Left hindlimb (tissue), 1 donor: ENCODE measurements at places on chromosomes 6 and 20.

DNA sequence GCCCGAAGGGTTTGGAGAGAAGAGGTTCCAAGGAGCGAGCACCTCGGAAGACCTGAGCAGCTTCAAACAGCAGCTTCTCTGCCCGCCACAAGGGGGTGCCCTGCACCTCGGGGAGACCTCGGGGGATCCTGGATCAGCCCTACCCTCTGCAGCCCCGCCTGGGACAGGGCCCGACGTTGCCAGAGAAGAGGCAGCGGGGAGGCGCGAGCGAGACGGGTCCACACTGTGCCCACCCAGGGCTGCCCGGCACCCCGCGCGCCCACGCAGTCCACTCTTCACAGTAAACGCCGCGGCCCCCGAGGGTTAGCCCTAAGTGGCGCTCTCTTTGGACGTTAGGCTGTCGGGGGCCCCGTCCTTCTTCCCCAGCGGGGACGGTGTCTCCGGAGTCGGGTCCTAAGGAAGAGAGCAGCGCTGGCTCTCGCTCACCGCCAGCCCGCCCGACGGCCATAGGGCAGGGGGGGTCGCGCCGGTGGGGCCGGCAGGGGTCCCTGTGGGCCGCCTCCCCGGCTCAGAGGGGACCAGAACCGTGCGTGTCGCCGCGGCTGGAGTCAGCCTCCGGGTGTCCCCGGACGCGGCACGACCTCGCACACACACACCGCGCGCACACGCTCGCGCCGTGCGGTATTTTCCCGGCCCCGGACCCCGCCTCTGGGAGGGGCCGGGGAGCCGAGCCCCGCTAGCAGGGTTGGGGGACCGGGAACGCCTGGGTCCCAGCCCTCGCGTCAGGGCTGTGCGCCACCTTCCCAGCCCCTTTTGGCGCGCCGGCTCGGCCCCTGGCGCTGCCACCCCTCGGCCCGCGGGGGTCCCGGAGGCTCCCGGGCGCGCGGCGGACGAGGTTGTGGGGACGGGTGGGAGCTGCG is 929 bp downstream of the CDH22 start:
- no peak for DNase-seq

- no peak for DNase-seq
Observed at GRCh38 chr6:170448317-170448716, 104.8 kb downstream of the PSMB1 start.

DNA sequence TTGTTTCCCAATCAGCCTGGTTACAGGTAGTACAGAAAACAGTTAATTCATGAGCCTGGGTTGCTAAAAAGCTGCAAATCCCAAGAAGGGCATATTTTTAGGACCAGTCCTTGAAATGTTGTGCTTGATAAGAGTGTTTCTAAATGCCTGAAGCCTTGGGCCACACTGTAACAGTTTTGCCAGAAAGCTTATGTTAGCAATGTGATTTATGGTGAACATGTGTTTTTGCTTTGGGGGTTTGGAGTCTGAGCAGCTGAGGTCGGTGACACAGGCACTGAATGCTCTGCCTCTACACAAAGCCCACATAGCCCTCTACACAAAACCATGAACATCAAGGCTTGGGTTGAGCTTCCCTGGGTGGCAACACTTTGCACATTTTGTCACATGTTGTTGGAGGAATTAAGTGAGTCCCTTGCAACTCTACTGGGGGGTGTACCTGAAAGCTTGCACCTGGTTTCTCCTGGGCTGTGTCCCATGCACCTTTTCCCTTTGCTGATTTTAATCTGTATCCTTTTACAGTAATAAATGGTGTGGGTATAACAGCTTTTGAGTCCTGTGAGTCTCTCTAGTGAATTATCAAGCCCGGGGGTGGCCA is 22.2 kb downstream of the AHI1 start:
- DNase-seq = peak; percentile 40

- peak; percentile 50 for DNase-seq
Observed at GRCh38 chr6:26032340-26033084, 54.7 kb upstream of the HFE start.

DNA sequence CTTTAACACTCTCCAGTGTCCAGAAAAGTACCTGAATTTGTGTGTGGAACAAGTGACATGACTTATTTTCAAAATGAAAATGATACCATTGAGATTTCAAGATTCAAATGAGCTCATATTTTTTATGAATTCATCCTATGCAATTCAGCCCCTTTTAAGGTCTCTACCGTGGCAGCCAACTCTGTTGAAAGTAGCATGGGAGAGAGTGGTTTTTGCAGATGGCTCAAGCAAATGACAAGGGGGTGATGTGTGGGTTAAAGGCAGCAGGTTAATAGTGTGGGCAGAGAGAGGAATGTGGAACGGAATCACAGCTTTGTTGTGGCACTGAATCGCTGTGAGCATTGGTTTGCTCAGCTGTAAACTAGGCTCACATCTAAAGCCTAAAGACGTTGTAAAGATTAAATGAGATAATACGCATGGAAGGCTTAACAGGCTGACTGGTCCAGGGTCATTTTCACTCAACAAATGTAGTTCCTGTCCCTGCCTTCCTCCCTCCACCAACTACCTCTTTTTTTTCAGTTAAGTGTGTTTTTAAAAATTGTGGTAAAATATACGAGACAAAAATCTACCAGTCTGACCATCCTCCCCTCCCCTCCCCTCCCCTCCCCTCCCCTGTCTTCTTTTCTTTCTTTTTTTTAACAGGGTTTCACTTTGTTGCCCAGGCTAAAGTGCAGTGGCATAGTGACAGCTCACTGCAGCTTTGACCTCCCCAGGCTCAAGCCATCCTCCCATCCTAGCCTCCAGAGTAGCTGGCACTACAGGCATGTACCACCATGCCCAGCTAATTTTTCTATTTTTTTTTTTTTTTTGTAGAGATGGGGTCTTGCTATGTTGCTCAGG is 114.7 kb upstream of the ZNF217 start:
- no peak for DNase-seq

DNA sequence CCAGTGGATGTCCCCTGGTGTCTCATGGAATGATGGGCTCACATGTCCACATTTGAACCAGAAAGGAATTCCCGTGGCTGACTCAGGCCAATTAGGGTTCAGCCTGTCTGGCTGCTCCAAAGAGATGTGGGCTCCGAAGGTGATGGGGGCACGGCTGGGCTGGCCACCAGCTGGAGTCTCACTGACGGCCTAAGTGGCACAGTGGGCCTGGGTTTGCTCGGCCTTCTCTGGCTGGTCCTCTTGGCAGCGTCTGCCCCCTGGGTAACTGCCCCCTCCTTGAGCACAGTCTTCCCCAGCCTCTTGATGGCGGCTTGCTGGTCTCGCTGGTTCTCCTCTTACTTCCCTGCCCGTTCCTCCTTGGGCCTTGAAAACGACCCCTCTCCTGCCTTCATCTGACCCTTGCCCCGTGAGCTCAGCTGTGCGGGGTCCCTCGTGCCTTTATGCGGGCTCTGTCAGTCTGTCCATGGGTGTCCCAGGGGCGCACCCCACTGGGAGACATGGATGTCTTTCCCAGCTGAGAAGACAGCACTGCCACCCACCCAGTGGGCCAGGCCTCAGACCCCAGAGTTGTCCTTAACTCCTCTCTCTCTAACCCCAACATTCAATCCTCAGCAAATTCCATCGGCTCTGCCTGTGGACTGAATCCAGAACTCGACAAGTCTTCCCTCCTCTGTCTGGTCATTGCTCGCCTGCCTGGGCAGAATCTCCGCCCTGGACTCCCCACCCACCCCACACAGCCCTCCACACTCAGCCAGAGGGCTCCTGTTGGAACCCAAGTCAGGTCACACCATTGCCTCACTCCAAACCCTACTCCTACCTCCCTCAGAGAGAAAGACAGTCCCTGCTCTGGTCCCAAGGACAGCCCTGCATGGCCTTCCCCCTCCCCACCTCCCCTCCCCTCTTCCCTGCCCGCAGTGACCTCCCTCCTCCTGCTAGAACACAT is 78.7 kb downstream of the CEBPB start:
- no peak for DNase-seq

GRCh38 chr6:109508166-109508860 is 25.3 kb upstream of the ZBTB24 start:
- DNase-seq = no peak

DNA sequence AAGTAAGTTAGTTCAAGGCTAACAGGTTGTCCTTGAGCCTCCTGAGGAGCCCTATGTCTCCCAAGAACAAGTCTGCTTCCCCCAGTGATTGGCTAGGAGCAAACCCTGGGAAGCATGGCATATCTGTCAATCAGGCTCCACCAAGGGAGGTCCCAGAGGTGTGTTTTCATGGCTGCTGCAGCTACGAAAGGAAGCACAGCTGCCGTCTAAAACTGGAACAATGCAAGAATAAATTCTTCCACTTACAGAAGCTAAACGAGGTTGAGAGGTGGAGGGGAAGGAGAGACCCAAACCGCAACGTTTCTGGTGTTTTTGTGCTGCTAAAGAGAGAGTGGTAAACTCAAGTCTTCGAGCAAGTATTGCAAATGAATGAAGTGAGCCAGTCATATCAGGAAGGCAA is 4.9 kb upstream of the PTGIS start:
- peak; percentile 29 for DNase-seq
